Type B pancreatic cell (in vitro differentiated cells): ENCODE measurements at places on chromosomes 3 and 15.

DNA sequence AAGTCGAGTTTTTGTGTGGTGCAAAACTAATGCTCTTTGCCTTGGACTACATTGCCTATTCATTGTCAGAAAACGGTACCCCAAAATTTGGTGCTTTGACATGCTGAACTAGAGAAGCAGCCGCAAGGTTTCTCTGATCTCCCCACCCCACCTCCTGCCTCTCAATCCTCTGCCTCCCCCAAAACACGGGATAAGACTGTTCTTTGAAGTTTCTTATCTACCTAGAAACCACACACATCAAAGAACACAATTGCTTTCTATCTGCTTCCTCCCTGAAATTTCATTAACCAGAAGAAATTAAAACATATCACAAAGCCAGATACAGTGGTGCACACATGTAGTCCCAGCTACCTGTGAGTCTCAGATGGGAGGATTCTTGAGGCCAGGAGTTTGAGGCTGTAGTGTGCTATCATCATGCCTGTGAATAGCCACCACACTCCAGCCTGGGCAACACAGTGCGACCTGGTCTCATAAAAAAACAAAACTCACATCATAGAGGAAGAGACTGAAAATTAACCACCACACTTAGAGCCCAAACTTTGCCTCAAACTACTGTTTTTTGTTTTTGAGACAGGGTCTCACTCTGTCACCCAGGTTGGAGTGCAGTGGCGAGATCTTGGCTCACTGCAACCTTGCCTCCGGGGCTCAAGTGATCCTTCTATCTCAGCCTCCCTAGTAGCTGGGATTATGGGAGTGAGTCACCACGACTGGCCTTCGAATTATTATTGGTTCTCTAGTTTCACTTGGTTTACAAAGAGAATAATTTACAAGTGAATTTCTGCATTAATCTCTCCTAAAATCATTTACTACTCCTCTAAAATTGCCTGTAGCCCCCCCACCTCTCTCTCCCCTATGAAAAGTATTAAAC lies 2.7 kb upstream of the PCNP start:
- H3K27me3 ChIP-seq: no peaks in the 10 kb centered on the region
- H3K27ac ChIP-seq: no peak overlapping the region
- H3K36me3 ChIP-seq: peaks cover 9% of the 10 kb centered on the region
- DNase-seq: no peak

DNA sequence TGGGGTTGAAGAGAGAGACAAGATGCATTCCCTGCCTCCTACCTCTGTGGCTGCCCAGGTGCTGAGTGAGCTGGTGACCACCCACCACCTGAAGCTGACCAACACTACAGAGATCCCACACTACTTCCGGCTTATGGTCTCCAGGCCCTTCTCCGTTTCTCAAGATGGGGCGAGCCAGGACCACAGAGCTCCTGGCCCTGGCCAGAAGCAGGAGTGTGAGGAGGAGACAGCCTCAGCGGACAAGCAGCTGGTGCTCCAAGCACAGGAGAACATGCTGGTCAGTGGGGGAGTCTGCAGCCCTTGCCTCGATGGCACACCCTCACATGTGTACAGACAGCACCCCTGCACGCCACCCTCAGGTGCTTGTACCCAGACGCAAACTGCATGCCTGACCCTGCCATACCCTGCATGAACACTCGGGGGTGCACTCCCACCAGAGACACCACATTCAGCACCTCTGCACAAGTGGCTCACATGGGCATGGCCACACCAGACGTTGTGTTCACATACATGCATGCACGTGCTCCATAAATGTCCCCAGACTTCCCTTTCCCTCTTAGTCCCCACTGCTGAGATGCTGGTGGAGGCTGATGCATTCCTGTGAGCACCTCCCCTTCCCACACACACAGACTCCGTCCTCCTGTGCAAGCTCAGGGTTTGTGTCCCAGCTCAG lies 19.0 kb downstream of the ACAA1 start:
- no peak for DNase-seq
- H3K36me3 ChIP-seq: peaks cover 3% of the 10 kb centered on the region
- H3K27ac ChIP-seq: no peak overlapping the region
- H3K4me3 ChIP-seq: no peak overlapping the region
- H3K4me1 ChIP-seq: no peaks in the 10 kb centered on the region

GRCh38 chr15:58361273-58361759 lies 70.5 kb upstream of the LIPC start:
- H3K27ac ChIP-seq: peak overlapping the region; percentile 62
- peak overlapping the region; percentile 45 for H3K4me3 ChIP-seq
- H3K4me1 ChIP-seq: peaks cover 18% of the 10 kb centered on the region
- no peaks in the 10 kb centered on the region for H3K36me3 ChIP-seq
- H3K27me3 ChIP-seq: peaks cover 3% of the 10 kb centered on the region

- DNase-seq: no peak
- H3K36me3 ChIP-seq: no peaks in the 10 kb centered on the region
- no peak overlapping the region for H3K27ac ChIP-seq
- no peak overlapping the region for H3K4me3 ChIP-seq
These were observed 5.3 kb downstream of the FAM174B start for GRCh38 chr15:92650256-92650655.

DNA sequence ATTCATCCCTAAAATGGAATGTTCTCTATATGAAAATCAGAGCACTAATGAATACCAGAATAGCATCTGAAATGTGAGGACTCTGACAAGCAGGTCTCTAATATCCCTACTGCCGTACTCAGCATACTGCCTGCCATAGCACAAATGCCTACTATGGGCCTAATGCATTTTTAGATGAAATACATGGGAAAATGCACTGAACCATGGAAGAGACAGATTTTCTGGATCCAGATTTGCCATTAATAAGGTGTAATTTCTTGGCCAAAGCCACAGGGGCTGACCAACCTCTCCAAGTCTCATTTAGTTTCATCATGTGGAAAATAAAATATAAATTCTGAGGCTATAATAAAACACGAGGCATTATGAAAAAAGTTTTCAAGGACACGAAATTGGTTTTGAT lies 123.8 kb downstream of the CBLB start:
- no peak overlapping the region for H3K4me3 ChIP-seq
- H3K36me3 ChIP-seq: peaks cover 26% of the 10 kb centered on the region
- DNase-seq: no peak
- H3K4me1 ChIP-seq: peaks cover 11% of the 10 kb centered on the region
- H3K27me3 ChIP-seq: no peaks in the 10 kb centered on the region
- H3K27ac ChIP-seq: no peak overlapping the region

GRCh38 chr15:31358163-31358562 lies 31.5 kb downstream of the KLF13 start:
- peak overlapping the region; percentile 58 for H3K27ac ChIP-seq
- no peak for DNase-seq
- H3K36me3 ChIP-seq: no peaks in the 10 kb centered on the region
- H3K4me3 ChIP-seq: no peak overlapping the region
- H3K27me3 ChIP-seq: no peaks in the 10 kb centered on the region

GRCh38 chr3:132847849-132848625 lies 125.8 kb upstream of the NPHP3 start:
- no peak overlapping the region for H3K27ac ChIP-seq
- H3K27me3 ChIP-seq: no peaks in the 10 kb centered on the region
- no peak for DNase-seq
- H3K36me3 ChIP-seq: no peaks in the 10 kb centered on the region
- no peak overlapping the region for H3K4me3 ChIP-seq

- no peak overlapping the region for H3K27ac ChIP-seq
- no peaks in the 10 kb centered on the region for H3K36me3 ChIP-seq
- no peak for DNase-seq
These were observed 13.5 kb upstream of the SEC13 start for GRCh38 chr3:10334459-10334858.

GRCh38 chr3:131597816-131598215 lies 95.0 kb upstream of the MRPL3 start:
- H3K4me3 ChIP-seq: peak overlapping the region; percentile 6
- no peaks in the 10 kb centered on the region for H3K4me1 ChIP-seq
- peaks cover 3% of the 10 kb centered on the region for H3K27me3 ChIP-seq
- H3K36me3 ChIP-seq: no peaks in the 10 kb centered on the region
- no peak overlapping the region for H3K27ac ChIP-seq

DNA sequence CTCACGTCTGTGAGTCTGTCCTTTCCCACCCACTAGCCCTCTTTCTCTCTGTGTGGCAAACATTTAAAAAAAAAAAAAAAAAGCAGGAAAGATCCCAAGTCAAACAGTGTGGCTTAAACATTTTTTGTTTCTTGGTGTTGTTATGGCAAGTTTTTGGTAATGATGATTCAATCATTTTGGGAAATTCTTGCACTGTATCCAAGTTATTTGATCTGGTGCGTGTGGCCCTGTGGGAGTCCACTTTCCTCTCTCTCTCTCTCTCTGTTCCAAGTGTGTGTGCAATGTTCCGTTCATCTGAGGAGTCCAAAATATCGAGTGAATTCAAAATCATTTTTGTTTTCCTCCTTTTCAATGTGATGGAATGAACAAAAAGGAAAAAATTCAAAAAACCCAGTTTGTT lies 97.7 kb downstream of the GAP43 start:
- no peaks in the 10 kb centered on the region for H3K36me3 ChIP-seq
- no peaks in the 10 kb centered on the region for H3K4me1 ChIP-seq
- H3K27me3 ChIP-seq: no peaks in the 10 kb centered on the region
- no peak overlapping the region for H3K4me3 ChIP-seq
- DNase-seq: no peak

- H3K4me1 ChIP-seq: peaks cover 26% of the 10 kb centered on the region
- peak overlapping the region; percentile 78 for H3K4me3 ChIP-seq
These were observed 3.3 kb upstream of the CP start for GRCh38 chr3:149224736-149225594.

DNA sequence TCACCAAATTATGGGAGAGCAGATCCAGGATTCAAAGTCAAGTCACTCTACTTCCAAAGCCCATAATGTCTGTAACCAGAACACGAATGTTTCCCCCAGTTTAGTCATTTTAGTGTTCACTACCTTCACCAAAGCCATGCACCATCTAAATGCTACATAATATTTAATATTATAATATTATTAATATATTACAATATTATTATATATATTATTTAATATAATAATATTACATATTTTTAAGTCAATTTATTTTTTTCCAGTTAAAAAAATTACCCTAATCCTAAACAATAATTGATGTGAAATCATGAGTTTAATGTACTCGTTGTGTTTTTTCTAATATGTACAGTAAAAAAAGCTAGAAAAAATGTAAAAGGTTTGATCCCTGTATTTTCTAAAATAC lies 276.6 kb upstream of the TBL1XR1 start:
- no peaks in the 10 kb centered on the region for H3K36me3 ChIP-seq
- H3K27ac ChIP-seq: no peak overlapping the region
- H3K27me3 ChIP-seq: no peaks in the 10 kb centered on the region
- no peak overlapping the region for H3K4me3 ChIP-seq

GRCh38 chr15:23074684-23075083 lies 35.3 kb upstream of the TUBGCP5 start:
- no peaks in the 10 kb centered on the region for H3K27me3 ChIP-seq
- H3K4me1 ChIP-seq: peaks cover 7% of the 10 kb centered on the region
- H3K27ac ChIP-seq: no peak overlapping the region
- no peak overlapping the region for H3K4me3 ChIP-seq
- no peak for DNase-seq

GRCh38 chr3:138578141-138578540 lies 15.9 kb downstream of the CEP70 start:
- H3K4me3 ChIP-seq: no peak overlapping the region
- no peak overlapping the region for H3K27ac ChIP-seq
- H3K4me1 ChIP-seq: no peaks in the 10 kb centered on the region
- peaks cover 43% of the 10 kb centered on the region for H3K36me3 ChIP-seq
- DNase-seq: no peak
- no peaks in the 10 kb centered on the region for H3K27me3 ChIP-seq

DNA sequence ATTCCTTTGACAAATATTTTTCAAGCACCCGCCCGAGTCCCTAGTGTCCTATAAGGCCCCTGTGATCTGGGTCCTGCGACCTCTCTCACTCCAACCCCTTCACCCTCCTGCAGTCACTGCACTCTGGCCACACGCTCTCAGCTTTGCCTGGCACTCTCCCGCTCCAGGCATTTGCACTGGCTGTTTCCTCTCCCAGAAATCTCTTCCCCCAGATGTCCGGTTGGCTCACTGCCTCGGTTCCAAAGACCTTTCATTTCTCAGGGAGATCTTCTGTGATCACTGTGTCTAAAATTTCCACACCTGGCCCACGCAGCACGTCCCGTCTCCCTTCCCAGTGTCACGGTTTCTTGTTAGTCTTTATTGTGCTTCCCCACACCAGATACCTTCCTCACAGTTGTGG lies 97.4 kb downstream of the WNT7A start:
- H3K27me3 ChIP-seq: peaks cover 15% of the 10 kb centered on the region
- H3K4me3 ChIP-seq: no peak overlapping the region
- no peaks in the 10 kb centered on the region for H3K36me3 ChIP-seq
- no peak for DNase-seq
- no peaks in the 10 kb centered on the region for H3K4me1 ChIP-seq

DNA sequence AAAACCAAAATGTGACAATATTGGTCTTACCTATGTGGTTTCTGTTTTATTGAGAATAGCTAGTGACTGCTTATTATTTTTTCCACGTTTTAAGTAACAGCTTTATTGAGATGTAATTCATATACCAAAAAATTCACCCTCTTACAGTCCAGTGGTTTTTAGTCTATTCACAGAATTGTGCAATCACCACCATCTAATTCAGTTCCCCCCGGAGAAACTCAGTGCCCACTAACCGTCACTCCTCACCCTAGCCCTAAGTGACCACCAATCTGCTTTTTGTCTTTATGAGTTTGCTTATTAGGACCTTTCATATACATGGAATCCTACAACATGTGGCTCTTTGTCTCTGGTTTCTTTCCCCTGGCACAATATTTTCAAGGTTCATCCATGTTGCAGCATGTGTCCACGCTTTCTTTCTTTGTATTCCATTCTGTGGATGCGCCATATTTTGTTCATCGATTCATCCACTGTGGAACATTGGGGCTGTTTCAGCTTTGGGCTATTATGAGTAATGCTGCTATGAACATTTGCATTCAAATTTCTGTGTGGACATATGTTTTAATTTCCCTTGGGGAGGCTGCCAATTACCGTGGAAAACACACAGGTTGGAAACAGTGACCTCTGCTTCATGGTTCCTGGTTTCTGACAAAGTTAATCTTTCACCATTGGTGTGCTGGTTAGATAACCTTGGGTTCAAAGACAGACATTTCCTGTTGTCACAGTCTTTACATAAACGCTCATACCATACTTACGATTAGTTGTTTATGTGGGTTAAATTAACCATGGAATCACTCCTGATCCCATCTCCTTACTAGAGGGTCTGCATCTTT lies 3.2 kb upstream of the BCL2L10 start:
- peaks cover 4% of the 10 kb centered on the region for H3K27me3 ChIP-seq
- H3K4me3 ChIP-seq: no peak overlapping the region
- peak overlapping the region; percentile 19 for H3K27ac ChIP-seq
